ENCODE measurements at places on chromosomes 4 and X.

GRCh38 chrX:130167040-130167439 is 1.4 kb upstream of the AIFM1 start:
- no peak for DNase-seq

- DNase-seq = no peak
Observed at GRCh38 chr4:168118116-168118655, 25.8 kb downstream of the ANXA10 start.

- no peak for DNase-seq
Observed at GRCh38 chrX:24838629-24839028, 144.9 kb downstream of the POLA1 start.

DNA sequence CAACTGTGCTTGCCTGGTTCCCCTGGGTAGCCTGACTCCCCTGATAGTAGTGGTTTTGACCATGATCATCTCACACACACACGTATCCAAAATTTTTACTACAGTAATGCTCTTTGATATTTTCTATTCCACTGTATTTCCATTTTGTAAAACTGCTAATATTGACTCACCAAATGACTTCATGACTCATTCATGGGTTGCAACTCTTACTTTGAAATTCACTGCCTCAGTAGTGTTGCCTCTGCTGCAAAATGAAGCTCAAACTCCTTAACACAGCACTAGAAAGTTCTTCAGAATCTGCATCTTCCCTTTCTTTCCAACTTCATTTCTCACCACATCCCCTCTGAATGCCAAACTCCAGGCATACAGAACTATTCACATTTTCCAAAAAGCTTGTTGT is 20.3 kb downstream of the QRFPR start:
- no peak for DNase-seq

- DNase-seq = no peak
Observed at GRCh38 chr4:76252271-76252653, 741 bp downstream of the FAM47E start.

GRCh38 chr4:147941373-147941772 is 209.5 kb downstream of the ARHGAP10 start:
- no peak for DNase-seq

DNA sequence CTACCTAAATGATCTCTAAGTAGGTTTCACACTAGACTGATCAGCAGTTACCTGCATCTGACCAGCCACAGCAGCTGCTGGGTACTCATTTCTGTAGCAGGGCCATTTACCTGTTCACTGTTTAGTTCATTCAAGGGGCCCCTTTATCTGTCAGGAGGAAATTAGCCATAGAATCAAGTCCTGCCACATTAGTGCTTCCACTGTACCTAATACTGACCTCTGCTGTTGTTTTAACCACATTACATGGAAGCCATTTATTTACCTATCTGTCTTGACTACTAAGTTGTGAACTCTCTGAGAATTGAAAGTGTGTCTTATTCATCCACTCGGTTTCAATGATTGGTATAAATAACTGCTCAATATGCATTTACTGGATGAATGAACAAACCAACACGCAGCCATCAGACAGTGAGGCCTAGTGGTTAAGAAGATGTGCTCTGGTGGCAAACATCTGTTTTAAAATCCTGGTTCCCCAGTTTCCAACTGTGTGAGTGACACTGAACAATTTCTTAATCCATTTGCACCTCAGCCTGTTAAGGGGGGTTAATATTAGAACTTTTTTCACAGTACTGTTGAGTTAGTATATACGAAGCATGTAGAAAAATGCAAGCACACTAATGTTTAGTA is 30.0 kb upstream of the ANXA5 start:
- DNase-seq = peak; percentile 44

- no peak for DNase-seq
Observed at GRCh38 chr4:10032625-10033024, 11.3 kb upstream of the SLC2A9 start.

DNA sequence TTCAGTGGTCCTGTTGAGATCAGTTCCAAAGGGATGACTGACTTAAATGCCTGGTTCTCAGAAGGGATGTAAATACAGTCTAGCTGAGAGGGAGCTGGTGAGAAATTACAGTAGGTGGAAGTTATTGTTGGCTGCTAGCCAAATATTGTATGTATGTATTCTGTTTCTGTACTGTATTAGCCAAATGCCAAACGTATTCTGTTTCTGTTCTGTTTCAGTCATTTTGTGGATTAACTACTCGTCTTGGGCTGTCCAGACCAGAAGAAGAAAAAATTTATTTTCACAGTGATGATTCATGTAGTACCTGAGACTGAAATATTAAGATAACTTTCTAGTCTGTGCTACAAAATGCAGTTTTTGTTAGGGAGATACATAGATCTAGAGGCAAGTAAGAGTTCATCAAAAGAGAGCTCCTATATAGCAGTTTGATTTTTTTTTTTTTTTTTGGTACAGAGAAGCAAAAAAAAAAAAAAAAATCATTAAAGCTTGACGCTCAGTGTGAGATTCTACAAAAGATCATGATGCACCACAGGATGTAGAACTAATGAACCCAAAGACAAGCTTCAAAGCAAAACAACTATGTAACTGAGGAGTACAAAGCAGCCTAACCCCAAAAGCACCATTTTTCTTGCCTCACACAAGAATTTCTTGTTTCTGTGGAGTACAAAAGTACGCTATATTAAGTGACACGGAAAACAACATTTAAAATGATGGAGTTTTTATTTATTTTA is 54.8 kb downstream of the CASP6 start:
- DNase-seq = no peak

DNA sequence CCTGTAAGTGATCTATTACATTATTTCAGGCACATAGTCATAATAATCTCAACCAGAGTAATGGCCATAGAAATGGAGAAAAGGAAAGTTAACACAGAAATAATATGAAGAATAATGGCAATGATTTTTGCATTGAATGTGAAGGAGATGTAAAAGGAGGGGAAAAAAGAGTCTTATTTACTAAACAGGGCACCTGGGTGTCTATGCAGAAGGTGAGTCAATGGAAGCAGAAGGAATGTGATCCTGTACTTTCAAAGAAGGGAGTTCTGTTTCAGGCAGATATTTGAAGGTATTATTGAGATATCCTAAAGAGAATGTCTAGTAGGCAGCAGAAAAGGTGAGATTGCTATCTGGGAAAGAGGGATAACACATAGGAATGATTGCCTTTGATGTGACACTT is 279.9 kb downstream of the INPP4B start:
- DNase-seq = no peak

DNA sequence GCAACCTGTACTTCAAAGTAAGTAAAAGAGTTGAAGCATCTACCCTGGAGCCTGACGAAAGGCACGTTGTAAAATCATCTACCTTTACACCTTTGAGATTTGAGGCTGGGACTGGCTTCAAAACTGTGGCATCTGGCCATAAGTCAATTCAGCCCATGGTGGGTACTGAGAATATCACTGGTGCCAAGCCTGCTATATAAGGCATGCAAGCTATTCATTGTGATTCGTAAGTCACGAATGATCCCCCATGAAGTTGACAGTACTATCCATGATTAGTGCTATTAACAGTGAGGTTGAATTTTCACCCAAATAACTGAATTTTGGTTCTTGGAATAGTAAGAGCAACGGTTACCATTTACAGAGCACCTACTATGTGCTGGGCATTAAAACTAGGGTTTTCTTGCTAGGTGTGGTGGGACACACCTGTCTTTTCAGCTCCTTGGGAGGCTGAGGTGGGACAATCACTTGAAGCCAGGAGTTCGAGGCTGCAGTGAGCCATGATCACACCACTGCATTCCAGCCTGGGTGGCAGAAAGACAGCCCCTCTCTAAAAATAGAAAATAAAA is 39.8 kb downstream of the IRF2 start:
- no peak for DNase-seq
